ENCODE measurements at places on chromosomes 7 and 10.

- DNase-seq: no peak
Measured at GRCh38 chr7:22108151-22108845, 162.6 kb upstream of the CDCA7L start.

DNA sequence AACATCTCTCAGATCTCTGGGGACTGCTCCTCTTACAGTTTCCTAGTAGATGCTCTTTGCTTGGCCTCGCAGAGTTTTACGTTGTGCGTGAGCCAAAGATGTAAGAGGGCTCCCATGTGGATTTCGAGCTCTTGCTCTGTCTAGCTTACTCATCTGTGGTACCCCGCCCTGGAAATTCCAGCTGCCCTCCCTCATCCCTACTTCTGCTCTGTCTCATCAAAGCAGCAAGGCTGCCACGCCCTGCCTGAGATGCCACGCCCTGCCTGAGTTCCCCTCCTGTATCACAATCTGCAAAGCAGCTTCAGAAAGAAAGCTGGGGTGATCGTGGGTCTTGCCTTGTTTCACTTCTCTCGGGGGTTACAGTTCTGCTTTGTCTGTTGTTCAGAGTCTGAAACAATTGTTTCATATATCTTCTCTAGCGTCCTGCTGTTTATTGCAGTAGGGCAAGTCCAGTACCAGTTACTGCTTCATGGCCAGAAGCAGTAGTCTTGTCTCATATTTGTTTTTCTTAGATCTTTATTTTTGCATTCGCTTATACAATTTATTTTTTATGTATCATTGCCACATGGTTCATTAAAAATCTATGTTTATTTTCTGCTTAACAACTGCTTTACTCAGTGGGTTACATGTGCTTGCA lies 36.1 kb upstream of the CCNY start:
- DNase-seq: no peak

GRCh38 chr7:142376356-142376997 lies 118.6 kb upstream of the PRSS58 start:
- no peak for DNase-seq

DNA sequence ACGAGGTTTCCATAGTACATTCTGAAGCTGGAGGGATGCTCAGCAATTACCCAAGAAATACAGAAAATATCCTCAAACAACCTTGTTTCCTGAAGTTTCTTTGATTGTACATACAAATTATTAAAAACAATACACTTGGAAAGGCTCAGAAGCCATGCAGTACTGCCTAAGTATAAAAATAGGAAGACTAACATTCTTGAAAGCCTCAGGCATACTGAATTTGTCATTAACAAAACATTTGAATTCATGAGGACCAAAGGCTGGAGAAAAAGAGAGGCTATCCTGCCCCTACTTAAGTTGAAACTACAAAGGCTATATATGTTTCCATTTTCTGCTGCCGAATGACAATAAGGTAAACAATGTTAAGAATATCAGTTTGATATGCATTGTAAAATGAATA lies 54.3 kb upstream of the SGCE start:
- no peak for DNase-seq

DNA sequence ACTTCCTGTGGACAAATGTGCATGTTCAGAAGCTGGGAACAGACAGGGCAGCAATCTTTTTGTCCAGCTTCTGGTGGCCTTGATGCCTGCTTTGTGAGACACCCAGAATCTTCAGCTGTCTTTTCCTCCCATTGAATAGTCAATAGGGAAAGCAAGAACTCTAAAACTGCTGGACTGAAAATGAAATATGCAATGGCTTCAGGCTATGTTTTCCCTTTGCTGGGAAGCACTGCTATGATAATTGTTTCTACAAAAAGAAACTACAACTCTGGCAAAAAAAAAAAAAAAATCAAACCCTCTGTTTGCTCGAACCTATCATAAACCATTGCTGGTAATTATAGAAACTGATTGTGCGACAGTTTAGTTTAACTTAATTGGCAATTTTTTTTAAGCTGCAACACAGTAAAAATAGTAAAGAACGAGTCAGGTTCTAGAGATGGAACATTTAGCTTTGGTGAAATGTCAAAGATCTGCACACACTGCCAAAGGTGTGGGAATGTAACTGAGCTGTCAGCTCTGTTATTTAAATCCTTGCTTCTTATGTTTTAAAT lies 79.1 kb upstream of the NEUROD6 start:
- no peak for DNase-seq

DNA sequence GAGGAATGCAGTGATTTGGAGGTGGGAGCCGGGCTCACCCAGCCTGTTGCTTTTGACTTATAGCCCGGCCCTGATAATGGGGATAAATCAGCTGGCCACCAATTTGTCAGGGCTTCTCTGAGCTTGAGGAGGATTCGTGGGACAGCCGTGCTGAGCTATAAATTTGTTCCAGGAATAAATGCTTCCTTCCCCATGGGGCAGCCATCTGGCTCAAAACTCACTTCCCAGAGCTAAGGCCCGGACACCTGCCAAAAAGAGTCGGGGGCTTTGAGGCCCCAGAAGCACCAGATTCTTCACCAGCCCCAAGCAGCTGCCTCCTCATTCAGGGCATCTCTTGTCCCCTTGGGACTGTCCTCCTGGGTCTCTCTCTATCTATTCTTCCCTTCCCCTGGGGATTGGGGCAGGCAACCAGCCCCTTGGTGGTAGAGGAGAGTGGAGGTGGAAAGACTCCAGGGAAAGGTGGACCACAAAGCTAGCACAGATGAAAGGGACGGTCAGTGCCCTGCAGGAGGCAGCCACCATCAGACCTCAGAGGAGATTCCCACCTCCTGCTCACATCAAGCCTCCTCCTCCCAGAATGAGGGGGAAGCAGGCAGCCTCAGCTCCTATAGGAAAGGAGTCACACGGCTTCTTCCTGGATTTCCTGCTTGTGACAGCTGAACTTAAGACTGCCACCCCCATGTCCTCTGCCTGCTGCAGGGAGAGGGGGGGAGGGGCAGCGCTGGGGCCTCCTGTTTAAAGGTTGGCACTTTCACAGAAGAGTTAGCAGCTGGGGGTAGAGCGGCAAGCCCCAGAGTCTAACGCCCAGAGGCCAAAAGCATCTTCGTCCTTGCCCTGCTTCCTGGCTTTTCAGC lies 44.2 kb upstream of the LRRC4 start:
- DNase-seq: no peak

GRCh38 chr10:128606055-128606454 lies 479.8 kb upstream of the MKI67 start:
- no peak for DNase-seq

DNA sequence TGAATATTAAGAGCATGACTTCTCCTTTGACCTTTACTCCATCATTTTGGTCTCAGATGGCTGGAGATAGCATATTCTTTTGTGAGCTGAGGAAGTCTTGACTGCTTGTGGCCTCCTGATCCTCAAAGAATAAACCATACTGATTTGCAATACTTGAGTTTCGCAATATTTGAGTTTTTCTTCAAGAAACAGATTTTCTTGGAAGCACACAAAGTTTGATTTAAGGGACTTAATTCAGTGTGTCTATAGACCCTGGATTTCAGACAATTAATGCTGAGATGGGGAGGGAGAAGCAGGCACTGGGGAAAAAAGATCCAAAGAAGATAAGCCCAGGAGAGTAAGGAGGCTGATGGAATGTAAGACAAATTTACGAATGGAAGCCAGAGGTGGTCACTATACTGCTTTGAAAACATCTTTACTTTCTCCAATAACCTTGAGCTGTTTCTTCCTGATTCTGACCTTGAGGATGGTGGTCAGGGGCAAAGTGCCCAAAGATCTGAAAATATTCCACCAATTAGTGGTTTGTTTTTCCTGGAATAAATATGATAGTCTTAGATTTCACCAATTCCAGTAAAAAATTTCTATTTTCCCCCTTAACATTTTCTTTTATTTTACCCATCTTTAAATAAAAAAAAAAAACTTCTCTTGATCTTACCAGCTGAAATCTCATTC lies 7.5 kb downstream of the EPDR1 start:
- DNase-seq: no peak

DNA sequence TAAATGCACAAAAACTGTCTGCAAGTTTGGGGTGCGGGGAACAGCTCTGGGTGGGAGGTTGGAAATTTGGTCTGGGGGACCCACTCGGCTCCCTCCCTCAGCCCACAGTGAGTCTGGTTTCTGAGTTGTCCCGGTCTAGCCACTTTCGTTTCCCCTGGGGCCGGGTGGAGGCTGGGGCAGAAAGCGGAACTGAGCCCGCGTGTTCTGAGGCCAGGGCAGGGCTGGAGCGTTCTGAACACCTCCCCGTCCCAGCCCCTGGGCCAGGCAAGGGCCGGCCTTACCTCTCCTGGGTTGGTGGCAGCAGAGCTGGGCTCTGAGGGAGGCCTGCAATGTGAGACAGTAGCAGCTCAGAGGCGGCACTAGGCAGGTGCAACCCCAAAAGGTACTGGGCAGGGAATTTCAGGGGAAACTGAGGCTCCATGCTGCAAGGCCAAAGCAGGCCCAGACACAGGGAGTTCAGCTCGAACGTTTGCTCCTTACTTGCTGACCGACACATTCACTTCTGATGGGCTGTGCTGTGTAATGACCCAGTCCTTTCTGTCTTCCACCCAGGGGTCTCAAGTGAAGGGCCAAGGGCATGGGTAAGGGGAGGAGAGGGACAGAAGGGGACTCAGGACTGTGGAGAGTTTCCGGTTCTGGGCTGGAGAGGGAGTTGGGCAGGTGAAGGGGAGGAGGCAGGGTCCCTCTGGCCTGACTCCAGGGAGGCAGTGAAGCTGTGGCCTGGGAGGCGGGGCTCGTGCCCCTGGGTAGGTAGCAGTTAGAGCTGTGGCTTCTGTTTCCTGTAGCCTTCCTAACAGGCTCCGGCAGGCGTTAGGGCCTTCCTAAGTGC lies 3.0 kb downstream of the IRF5 start:
- DNase-seq: no peak

Data from stimulated activated CD4-positive, alpha-beta T cell treated with anti-CD3 and anti-CD28 coated beads, Interleukin-2, amount 100 ng/mL, for 24 hours (primary cell).